Hypothalamus (tissue), 51 donors: ENCODE measurements at places on chromosomes 3 and 15.
A peak's percentile ranks its signal among the peaks of the same experiment; 100 is the strongest.

- no peak for DNase-seq
Observed at GRCh38 chr15:67820122-67820991, 5.0 kb upstream of the SKOR1 start.

- DNase-seq = no peak
Observed at GRCh38 chr3:55333923-55334322, 153.2 kb downstream of the WNT5A start.

GRCh38 chr3:43432462-43432861, 146.1 kb downstream of the SNRK start:
- no peak for DNase-seq

DNA sequence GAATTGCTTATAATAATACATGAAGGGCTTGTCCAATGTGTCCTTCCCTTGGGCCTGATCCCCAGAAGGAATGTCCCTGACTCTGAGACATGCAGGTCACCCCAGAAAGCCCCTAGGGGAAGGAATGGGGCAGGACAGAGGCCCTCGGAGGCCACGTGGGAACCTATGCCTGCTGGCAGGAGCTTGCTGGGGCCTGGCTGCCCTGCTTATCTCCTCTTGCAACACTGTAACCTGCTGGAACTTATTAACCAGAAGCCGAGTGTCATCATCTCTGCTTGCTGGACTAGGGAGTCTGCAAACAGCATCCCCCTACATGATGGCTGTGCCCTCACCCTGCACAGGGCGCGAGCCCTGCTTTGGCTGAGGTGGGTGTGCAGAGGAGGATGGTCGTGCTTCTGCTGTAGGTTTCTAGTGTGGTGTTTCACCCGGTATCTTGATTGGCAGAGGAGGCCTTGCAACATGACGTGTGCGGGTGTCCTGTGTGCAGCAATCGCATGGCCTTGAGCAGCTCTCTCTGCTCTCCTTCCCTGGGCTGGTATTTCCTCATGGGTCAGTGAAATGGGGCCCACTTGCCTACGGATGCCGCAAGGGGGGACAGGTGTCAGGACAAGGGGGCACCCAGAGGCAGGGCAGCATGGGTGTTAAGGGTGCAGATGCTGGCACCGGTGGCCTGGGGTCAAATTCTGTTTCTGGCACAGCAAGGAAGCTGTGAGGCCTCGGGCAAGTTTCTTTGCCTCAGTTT, 5.0 kb downstream of the CHST13 start:
- DNase-seq = no peak

- DNase-seq = no peak
Observed at GRCh38 chr3:18411541-18411940, 13.6 kb downstream of the SATB1 start.

- DNase-seq = no peak
Observed at GRCh38 chr3:171790898-171791691, 19.2 kb downstream of the PLD1 start.

- no peak for DNase-seq
Observed at GRCh38 chr3:178785961-178786360, 249.7 kb downstream of the KCNMB2 start.

- no peak for DNase-seq
Observed at GRCh38 chr3:11145888-11146287, 8.4 kb upstream of the HRH1 start.

DNA sequence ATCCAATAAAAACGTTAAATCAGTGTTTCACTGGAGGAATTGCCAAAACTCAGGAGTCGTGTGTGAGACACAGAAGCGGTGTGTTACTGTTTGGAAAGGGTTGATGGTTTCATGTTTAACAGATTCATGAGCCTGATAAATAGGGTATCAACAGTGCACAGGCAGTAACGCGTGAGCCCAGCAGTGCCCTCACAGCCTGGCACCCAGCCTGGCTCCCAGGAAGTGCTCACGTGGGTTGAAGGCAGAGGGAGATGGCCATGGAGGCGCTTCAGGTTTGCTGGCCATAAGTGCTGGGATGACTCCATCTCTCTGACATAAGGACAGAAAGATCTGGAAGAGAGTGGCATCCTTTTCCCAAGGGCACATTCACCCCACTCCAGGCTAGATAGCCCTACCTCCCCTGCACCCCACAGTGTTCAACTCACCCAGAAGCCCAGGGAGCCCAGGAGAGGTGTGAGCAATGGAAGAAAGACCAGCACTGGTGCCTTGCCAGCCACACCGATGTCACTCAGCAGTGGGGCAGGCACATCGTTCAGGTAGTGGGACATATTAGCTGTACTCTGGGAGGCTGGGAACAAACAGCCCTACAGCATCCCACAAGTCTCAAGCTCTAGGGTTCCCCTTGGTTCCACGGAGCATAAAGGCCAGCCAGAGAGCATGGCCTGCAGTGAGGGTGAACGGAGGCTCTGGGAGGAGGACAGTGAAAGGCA, 164.3 kb downstream of the LRRK1 start:
- DNase-seq = no peak

GRCh38 chr3:76310089-76310488, 524.7 kb upstream of the ZNF717 start:
- no peak for DNase-seq

- no peak for DNase-seq
Observed at GRCh38 chr3:180421221-180421620, 180.7 kb upstream of the TTC14 start.

- DNase-seq = no peak
Observed at GRCh38 chr3:72411843-72412242, 436.4 kb downstream of the SHQ1 start.

GRCh38 chr3:189071446-189071845, 100.3 kb upstream of the TPRG1 start:
- no peak for DNase-seq

DNA sequence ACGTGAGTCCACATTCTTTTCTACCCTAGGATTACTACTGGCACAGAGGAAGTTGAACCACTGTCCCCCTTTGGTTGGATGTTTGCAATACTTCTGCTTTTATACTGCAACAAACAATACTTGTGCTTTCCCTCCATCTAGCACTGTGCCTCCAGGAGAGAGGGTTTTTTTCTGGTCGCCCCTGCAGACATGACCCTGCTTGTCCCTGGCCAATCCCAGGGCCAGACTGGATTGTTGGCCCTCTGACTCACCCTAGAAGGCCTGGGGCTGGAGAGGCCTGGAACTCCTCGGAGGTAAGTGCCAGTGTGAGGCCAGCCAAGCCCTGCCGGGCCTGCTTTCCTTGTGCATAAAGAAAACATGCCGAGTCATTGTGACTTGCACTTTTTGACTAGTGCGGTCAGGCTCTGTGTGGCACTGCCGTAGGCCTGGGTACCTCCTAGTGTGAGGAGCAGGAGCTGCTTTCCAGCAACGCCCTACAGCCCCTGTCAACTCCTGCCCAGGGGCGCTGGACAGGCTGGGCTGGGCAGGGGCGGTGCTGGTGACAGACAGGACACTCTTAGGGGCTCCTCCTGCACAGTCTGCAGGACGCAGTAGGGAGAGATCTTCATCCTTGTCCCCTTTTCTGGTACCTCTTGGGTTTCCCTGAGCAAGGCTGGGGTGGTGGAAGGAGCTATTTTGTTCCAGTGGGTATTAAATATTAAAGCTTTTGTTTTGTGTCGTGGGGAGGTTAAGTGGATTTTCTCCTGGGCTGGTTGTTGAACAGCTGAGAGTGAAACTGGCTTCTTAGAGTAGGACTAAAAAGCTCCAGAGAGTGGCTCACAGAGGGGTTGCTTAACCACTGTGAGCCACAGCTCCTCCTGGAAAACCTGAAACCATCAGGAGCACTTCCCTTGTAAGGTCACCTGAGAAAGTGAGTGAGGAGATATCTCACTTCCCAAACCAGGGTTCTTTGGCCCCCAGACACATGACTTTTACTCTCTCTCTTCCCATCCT, 14.4 kb upstream of the TKT start:
- peak; percentile 58 for DNase-seq

- no peak for DNase-seq
Observed at GRCh38 chr3:61463191-61463590, 98.2 kb upstream of the PTPRG start.

GRCh38 chr15:66565141-66565641, 607 bp downstream of the LCTL start:
- DNase-seq = no peak

DNA sequence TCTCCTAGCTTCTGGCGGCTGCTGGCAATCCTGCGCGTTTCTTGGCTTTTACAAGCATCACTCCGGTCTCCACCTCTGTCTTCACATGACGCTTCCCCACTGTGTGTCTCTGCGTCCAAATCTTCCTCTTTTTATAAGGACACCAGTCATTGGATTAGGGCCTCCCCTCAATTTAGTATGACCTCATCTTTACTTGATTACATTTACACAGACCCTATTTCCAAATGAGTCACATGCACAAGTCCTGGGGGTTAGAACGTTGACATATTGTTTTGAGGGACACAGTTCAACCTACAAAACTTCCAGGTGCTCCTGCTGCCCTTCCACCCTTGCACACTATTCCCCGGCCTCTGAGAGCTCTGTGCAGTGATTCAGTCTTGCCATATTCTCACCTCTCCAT, 215.3 kb downstream of the OPA1 start:
- no peak for DNase-seq

DNA sequence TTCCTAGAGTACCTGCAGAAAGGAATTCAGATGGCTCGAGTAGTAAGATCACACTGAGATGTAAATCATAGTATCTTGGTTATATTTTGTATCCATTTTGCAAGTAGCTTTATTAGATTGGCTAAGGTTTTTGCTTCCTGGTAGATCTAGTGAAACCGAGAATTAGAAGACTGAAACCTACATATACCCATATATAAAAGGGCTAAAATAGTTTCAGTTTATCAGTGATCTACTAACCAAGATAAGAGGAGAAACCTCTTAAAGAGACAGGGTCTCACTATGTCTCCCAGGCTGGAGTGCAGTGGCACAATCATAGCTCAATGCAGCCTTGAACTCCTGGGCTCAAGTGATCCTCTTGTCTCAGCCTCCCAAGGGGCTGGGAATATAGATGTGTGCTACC, 135.3 kb downstream of the PCCB start:
- no peak for DNase-seq
